ENCODE measurements at places on chromosomes 2 and 18. TPM values are rescaled to one million over a fixed set of nuclear protein-coding genes. Genes with fewer than 3 reads are reported as not detected.

Gene TEKT4
- total RNA-seq: not detected

Gene PROC
- under 0.01 TPM for total RNA-seq

Gene EDAR
- total RNA-seq: not detected

Gene NEU2
- not detected for total RNA-seq

Gene CPO
- under 0.01 TPM for total RNA-seq

Gene RAB27B
- total RNA-seq: 5.9 TPM

Gene MEIS1
- total RNA-seq: 32.4 TPM

Gene MAPRE2
- 26.8 TPM for total RNA-seq

Gene MLPH
- 24.7 TPM for total RNA-seq

Gene MARCHF4
- total RNA-seq: 3.3 TPM

Gene RPL37A
- 1,508 TPM for total RNA-seq

Gene ITPRIPL1
- total RNA-seq: 1.1 TPM

Gene CCDC141
- 0.19 TPM for total RNA-seq

Gene ABCG5
- not detected for total RNA-seq

Gene FRZB
- total RNA-seq: under 0.01 TPM

Gene ALPG
- not detected for total RNA-seq

Gene TBC1D8
- total RNA-seq: 5.8 TPM

Gene NOSTRIN
- total RNA-seq: 1.4 TPM

Gene DNAJC5G
- not detected for total RNA-seq

Gene MOGAT1
- not detected for total RNA-seq

Gene NT5DC4
- total RNA-seq: not detected

Gene EMILIN1
- total RNA-seq: 137 TPM

Gene FAM210A
- total RNA-seq: 30.9 TPM
